Activated T-helper 2 cell treated with anti-CD3 and anti-CD28 coated beads, Interferon-gamma antibody, Interleukin-2, Interleukin-4, amounts not matched to agents 10 μg/mL and 5 μg/mL and 100 μg/mL, durations not matched to agents 14 hours and 24 hours and 36 hours (primary cell): ENCODE measurements at places on chromosomes 5 and 9.
A peak's percentile ranks its signal among the peaks of the same experiment; 100 is the strongest.

DNA sequence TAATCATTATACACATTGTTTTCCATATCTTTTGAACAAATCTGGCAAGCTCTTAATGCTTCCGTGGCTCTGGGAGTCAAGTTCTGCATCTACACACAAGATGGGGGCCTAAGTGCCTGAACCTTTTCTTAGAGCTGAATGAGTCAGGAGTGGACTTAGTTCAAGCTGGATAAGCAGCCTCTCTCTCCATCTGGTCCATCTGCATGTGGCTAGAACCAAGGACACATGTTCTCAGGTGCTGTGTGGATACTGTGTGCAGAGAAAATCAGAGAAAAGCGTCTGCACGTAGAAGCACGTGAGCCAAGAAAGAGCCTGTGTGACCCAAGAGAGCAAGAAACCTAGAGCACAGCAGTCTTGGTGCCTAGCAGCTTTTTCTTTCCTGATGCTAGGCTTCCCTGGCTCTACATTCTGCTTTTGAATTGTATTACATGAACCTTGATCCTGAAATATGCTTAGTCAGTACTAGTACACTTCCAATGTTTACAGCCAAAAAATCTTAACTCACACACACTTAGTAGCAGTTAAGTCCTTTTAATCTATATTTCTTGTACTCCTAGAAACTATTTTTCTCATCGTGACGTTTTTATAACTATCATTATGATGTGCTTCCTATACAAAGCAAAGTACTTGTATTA, 1798.9 kb downstream of the MAT2B start:
- H3K27ac ChIP-seq, result no peak overlapping the region
- H3K4me1 ChIP-seq, result no peaks in the 10 kb centered on the region
- H3K36me3 ChIP-seq, result no peaks in the 10 kb centered on the region
- no peaks in the 10 kb centered on the region for H3K27me3 ChIP-seq
- no peak for DNase-seq

DNA sequence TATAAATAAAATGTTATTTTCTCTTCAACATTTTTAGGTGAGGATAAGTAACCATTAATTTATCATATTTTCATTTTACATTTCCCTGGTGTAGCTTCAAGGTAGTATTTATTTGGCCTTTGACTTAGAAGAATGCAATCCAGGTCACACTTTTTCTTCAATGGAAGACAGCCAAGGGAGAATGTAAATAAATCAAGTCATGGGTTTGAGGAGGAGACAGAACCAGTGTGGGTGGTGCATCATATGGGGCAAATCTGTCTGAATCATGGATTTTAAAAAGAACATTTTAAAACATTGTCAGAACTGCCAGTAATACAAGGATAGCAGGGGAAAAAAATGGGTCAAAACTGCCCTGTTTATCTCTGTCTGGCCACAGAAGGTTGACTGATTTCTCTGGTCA, 229.5 kb downstream of the FAM114A2 start:
- H3K4me1 ChIP-seq, result no peaks in the 10 kb centered on the region
- no peaks in the 10 kb centered on the region for H3K27me3 ChIP-seq
- DNase-seq, result no peak
- no peaks in the 10 kb centered on the region for H3K36me3 ChIP-seq
- H3K27ac ChIP-seq, result no peak overlapping the region
- H3K4me3 ChIP-seq, result no peak overlapping the region

GRCh38 chr5:177403792-177404640, 3.6 kb upstream of the PFN3 start:
- H3K27ac ChIP-seq, result no peak overlapping the region
- H3K4me1 ChIP-seq, result peaks cover 19% of the 10 kb centered on the region
- peak overlapping the region; percentile 79 for H3K4me3 ChIP-seq
- no peaks in the 10 kb centered on the region for H3K36me3 ChIP-seq
- peaks cover 23% of the 10 kb centered on the region for H3K27me3 ChIP-seq

DNA sequence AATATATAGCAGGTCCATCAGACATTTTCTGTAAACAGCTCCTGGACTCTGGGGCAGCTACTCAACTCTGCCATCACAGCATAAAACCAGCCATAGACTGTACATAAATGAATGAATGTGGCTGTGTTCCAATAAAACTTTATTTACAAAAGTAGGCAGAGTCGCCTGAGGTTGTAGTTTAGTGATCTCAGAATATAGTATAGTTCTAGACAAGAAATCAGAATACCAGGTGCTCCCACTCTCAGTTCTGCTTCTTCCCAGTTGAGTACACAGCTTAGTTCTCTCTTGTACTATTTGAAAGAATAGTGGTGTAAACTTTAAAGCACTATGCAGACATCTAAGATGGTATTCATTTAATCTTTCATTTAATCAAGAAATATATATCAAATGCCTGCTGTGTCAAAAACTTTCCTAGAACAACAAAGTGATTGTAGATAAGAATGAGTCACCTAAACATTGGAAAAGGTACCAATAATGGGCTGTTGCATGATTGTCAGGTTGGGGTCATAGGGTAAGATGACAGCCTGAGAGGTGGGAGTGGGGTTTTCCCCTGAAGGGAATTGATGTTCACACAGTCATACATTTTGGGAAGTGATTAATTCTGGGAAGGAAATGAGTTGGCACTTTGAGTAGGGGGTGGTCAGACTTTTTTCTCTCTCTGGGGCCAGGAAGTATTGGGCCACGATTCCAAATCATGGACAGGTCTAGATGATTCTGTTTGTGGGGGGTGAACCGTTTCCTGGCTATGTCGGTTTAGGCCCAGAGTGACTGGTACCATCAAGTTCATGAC, 37.0 kb downstream of the TNFSF8 start:
- no peaks in the 10 kb centered on the region for H3K27me3 ChIP-seq
- DNase-seq, result no peak
- H3K4me3 ChIP-seq, result peak overlapping the region; percentile 47
- H3K36me3 ChIP-seq, result peaks cover 57% of the 10 kb centered on the region
- peaks cover 63% of the 10 kb centered on the region for H3K4me1 ChIP-seq

- DNase-seq, result no peak
- no peak overlapping the region for H3K27ac ChIP-seq
- H3K4me1 ChIP-seq, result no peaks in the 10 kb centered on the region
- H3K27me3 ChIP-seq, result no peaks in the 10 kb centered on the region
- H3K36me3 ChIP-seq, result no peaks in the 10 kb centered on the region
These were observed 384.2 kb upstream of the ZNF462 start for GRCh38 chr9:106478727-106479126.

GRCh38 chr5:152372875-152373274, 32.2 kb downstream of the NMUR2 start:
- H3K27me3 ChIP-seq, result no peaks in the 10 kb centered on the region
- H3K36me3 ChIP-seq, result no peaks in the 10 kb centered on the region
- H3K4me3 ChIP-seq, result no peak overlapping the region

DNA sequence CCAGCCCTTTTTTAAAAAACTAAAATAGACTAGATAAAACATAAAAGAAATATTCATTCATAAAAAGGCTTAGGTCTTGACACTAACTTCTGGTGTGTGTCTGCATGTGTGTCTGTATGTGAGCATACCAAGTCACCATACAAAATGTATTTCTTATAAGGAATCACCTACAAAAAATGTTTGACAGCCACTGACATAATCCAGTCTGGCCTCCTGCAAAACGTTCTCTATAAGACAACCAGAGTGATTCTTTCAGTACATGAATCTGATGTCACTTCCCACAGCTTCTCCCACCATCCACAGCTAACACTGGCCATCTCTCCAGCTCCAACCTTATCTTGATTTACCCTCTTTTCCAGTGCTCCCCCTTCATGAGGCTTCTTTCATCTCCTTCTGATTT, 192.3 kb downstream of the TLE1 start:
- no peak for DNase-seq
- no peaks in the 10 kb centered on the region for H3K36me3 ChIP-seq
- H3K27ac ChIP-seq, result no peak overlapping the region
- no peaks in the 10 kb centered on the region for H3K4me1 ChIP-seq
